Transverse colon (tissue), 4 donors: ENCODE measurements at places on chromosomes 3 and 15. TPM values are rescaled to one million over a fixed set of nuclear protein-coding genes. Genes with fewer than 3 reads are reported as not detected.
A peak's percentile ranks its signal among the peaks of the same experiment; 100 is the strongest.

- H3K27ac ChIP-seq, result no peak overlapping the region
- H3K27me3 ChIP-seq, result no peaks in the 10 kb centered on the region
Measured at GRCh38 chr3:123941121-123941520, 19.9 kb downstream of the CCDC14 start.

CHRNA5 gene
- total RNA-seq, result 3.8 TPM

- H3K4me3 ChIP-seq, result no peak overlapping the region
- H3K27me3 ChIP-seq, result no peaks in the 10 kb centered on the region
- no peak overlapping the region for H3K27ac ChIP-seq
- H3K4me1 ChIP-seq, result peaks cover 13% of the 10 kb centered on the region
- peaks cover 34% of the 10 kb centered on the region for H3K36me3 ChIP-seq
Measured at GRCh38 chr3:44647771-44648170, 761 bp upstream of the ZNF35 start.

DNA sequence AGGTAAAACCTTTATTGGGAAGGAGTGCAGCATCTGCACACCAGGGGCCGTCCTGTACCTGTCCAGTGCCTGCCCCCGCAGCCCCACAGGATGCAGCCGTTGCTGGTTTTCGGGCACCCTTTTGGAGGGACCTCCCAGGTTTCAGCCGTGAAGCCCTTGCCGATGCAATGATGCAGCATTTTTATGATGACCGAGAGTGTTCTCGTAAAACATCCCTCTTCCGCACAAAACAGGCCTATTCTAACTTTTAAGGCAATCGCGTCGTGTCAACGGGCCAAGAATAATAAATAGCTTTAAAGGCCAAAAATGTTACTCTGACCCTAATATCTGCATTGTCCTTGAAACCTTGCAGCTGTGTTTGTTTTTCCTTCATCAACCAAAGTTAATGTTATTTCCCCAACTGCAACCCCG is 126.1 kb downstream of the LRRK1 start:
- H3K36me3 ChIP-seq, result no peaks in the 10 kb centered on the region
- no peaks in the 10 kb centered on the region for H3K27me3 ChIP-seq
- peak; percentile 6 for DNase-seq
- no peak overlapping the region for H3K4me3 ChIP-seq
- H3K4me1 ChIP-seq, result no peaks in the 10 kb centered on the region

NOX5 gene
- not detected for total RNA-seq

DNA sequence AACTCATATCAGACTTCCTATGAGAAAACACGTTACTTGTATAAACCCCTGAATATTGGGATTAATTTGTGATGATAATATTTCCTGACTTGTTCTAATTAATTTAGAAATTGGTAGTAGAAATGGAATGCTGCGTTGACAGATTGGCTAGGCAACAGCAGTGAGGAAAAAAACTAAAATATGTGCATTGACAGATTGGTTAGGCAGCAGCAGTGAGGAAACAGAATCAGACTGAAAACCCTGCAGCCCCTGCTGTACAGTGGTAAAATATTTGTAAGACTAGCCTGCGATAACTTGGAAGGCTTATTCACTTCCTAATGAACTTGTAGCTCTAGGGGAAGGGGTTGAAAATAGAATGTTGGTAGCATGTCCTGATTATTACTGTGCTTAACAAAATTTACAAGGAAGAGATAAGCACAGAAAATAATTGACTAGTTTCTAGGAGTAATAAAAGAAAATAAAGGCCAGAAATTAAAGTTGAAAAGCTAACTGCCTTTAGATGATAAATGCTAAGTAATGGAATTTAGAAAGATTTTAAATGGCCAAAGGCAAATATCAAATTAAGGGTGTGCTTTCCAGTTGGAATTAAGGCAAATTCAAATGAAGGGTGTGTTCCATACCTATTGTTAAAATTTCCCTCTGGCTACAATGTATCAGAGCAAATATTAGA is 29.9 kb upstream of the IL16 start:
- peaks cover 8% of the 10 kb centered on the region for H3K27me3 ChIP-seq
- peaks cover 10% of the 10 kb centered on the region for H3K4me1 ChIP-seq
- no peaks in the 10 kb centered on the region for H3K36me3 ChIP-seq
- no peak overlapping the region for H3K27ac ChIP-seq
- no peak overlapping the region for H3K4me3 ChIP-seq
- DNase-seq, result no peak

GAP43 gene
- total RNA-seq, result 3.5 TPM

DNA sequence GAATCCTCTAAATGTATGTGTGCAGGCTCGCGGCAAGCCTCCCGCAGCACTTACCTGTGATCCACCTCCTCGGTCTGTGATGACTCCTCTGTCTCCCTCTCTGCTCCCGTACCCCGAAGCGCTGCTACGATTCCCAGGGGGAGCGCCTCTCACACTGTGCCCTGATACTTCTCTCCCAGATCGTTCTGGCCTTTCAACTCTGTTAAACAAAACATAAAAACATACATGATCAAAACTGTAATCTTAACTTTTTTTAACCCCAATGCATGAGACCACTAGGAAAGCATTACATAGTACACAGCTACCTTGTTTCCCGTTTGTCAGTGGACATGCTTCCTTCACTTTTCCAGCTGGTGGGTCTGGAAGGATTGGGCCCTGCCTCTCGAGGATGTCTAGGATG is 46.6 kb downstream of the SLTM start:
- H3K27me3 ChIP-seq, result no peaks in the 10 kb centered on the region
- peaks cover 2% of the 10 kb centered on the region for H3K36me3 ChIP-seq
- no peak for DNase-seq
- H3K4me3 ChIP-seq, result no peak overlapping the region
- H3K4me1 ChIP-seq, result no peaks in the 10 kb centered on the region

GRCh38 chr3:116440196-116440595 is 5.1 kb downstream of the LSAMP start:
- H3K4me1 ChIP-seq, result no peaks in the 10 kb centered on the region
- no peak overlapping the region for H3K27ac ChIP-seq
- no peak overlapping the region for H3K4me3 ChIP-seq
- no peaks in the 10 kb centered on the region for H3K36me3 ChIP-seq
- DNase-seq, result no peak
- H3K27me3 ChIP-seq, result no peaks in the 10 kb centered on the region
